CD4-positive, alpha-beta T cell treated with Interleukin-17A for 4 hours (primary cell): ENCODE measurements at places on chromosomes 6 and 20.

DNA sequence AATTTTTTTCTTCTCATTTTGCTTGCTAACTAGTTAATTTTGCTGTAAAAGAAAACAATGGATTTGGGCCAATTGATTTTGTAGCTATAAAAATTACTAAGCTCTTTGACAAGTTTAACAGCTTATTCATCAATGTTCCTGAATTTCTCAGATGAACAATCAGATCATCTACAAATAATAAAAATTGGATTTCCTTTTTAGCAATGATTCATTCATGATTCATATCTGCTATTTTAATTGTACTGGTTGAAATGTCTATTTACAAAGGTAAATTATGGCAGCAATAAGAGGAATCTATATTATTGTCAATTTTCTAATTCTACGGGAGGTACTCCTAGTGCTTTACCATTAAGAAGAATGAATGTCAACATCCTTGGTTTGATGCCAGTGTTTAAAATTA is 178.8 kb upstream of the BTBD3 start:
- no peak for DNase-seq

- DNase-seq: no peak
Measured at GRCh38 chr6:142523515-142524375, 221.9 kb downstream of the ADGRG6 start.

GRCh38 chr20:62945771-62946339 is 6.7 kb upstream of the SLC17A9 start:
- DNase-seq: no peak

DNA sequence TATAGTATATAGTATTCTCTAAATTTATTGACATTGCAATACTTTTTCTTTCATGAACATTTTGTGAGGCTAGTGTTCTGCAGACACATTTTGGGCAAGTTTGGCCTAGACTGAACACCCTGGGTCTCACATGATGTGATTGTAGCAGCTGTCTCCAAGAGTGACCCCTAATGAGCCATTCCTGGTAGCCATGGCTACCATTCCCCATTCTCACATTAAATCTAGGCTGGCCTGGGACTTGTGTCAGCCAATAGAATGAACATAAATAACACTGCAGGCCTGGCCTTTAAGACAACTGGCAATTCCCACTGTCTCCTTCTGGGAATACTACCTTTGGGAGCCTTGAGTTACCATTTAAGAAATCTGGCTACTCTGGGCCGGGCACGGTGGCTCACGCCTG is 38.0 kb upstream of the TASP1 start:
- no peak for DNase-seq

DNA sequence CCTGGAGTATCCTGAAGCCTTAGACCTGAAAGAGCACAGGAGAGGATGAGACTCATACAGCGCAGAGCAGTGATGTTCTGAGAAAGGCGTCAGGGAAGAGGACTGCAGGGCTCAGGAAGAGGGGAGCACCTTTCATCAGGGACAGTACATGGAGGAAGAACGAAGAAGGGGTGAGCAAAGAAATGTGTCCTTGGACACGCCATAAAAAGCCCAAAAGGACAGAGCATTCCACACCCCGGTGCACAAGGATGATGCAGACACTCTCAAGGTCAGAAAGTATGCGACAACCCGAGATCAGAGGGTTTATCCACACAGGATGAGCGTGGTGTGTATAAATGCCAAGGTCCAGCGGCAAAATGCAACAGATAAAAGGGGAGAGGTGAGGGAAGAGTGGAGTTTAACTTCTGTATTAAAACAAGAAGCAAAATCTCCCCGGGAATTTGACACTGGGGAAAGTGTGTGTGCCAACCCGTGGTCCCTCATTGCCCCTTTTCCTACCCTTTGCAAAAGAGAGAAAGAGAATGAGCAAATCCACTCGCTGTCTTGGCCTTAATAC is 64.4 kb downstream of the SLC23A2 start:
- no peak for DNase-seq

DNA sequence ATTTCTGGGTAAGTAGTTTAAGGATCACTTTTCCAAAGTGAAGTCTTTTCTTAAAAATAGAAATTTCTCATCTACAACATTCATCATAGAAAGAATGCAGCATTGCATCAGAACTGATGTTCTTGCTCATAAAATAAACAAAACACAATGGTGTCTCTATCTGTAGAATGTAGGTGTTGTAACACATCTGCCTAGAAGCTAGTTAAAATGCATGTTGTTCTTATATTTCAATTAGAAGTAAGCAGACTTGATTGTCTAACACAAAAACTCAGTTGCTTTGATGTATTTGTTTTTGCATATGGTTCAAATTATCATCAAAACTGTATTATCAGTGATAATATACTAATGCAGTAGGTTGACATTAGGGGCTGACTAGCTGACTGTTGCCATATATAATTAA is 654.7 kb upstream of the FLRT3 start:
- DNase-seq: no peak

GRCh38 chr20:56788671-56789610 is 159.8 kb downstream of the TFAP2C start:
- DNase-seq: no peak

- peak; percentile 35 for DNase-seq
Measured at GRCh38 chr6:26033941-26034354, 53.3 kb upstream of the HFE start.

- DNase-seq: no peak
Measured at GRCh38 chr6:31152781-31153180, 4.8 kb downstream of the CCHCR1 start.

DNA sequence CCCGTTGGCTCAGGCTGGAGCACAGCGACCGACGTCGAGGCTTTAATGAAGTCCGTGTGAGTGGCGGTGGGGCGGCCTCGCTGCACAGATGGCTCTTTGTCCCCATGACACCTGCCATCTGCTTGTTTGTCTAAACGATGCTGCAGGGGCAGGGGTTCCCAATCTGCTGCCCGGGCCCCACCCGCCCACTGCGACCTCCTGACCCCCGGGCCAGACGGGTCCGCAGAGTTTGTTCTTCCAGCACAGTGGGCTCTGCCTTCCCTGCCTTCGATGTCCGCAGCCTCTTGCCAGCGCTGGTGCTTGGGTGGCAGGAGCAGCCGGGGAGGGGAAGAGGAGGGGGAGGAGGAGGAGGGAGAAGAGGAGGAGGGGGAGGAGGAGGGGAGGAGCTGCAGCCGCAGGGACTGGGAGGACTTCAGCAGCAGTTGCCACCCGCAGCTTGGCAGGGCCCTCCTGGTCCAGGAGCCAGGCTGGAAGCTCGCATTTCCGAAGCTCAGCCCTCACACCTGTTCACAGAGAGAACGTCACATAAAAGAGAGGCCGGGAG is 210.0 kb downstream of the DLL1 start:
- no peak for DNase-seq

DNA sequence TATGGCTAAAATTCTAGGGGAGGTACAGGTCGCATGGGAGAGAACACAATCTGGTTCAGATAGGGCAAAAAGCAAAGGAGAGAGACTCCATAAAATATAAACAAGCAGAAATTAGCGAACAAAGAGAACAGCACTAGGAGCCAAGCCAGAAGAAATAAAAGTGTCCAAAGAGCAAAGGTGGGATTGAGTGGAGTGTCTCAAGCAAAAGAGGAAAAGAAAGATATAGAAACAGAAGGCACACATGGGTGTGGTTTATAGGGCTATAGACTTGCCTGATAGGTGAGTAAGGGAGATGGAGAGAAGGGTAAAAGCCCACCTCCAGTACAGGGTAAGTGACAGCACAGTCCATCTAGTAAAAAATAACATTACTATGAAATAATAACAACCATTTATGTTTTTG is 36.5 kb upstream of the IRAK1BP1 start:
- DNase-seq: no peak

GRCh38 chr6:108097882-108098281 is 23.3 kb upstream of the OSTM1 start:
- DNase-seq: no peak

DNA sequence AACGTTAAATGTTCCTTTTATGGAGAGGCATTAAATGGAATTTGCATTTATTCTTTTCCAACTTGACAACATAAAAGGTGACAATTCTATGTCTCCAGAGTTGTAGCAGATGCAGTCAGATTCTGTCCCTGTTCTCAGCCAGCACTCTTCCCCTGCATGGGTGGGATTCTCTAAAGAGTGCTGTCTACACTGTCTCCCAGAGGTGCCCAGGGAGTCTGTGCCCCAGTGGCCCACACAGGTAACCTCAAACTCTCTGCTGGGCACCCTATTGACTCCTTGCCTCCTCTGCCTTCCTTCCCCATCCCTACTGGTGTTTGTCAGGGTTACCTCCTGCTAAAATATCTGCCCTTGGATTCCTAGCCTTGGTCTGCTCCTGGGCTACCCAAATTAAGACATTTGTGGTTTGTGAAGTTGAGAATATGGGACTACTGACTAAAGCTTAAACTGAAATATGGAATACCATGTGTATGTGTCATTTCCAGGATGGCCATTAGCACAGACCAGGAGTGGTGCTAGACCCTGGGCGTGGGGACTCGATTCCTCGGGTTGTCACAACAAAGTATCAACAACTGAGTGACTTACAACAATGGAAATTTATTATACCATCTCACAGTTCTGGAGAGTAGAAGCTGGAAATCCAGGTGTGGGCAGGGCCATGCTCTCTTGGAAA is 284.7 kb downstream of the CDH26 start:
- no peak for DNase-seq

GRCh38 chr20:57782631-57783041 is 72.8 kb upstream of the PMEPA1 start:
- DNase-seq: no peak

DNA sequence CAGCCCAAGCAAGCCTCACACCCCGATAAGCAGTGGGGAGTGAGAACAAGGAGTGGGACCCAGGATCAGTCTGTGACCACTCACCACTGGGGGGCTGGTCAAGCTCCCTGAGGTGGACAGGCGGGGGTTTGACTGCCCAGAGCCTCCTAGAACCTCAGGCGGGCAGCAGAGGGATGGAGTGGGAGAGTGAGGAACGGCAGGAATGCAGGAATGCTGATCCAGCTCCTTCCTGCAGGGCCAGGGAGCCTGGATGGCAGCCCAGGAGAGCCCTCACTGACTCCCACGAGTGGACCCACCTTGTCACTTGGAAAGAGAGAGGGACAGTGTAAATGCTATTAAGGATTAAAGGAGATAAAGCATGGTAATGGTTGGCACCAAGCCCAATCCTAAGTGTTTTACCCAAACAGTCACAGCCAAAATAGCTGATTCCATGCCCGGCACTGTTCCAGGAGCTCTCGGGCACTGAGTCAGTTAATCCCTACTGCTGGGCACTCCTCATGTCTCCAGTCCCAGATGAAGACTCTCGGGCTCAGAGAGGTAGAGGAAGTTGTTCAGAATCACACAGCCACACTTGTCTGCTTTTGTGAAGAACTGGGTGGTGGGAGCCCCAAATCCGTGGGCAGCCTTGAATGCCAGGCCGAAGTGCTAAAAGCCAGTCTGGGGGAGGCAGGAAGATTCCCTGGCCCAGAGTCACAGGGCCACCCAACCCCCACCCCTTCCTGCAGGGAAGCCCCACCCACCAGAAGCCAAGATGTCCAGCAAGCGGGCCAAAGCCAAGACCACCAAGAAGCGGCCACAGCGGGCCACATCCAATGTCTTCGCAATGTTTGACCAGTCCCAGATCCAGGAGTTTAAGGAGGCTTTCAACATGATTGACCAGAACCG is 3.1 kb downstream of the MYL9 start:
- DNase-seq: no peak

- no peak for DNase-seq
Measured at GRCh38 chr20:16020971-16021370, 552.3 kb downstream of the KIF16B start.

GRCh38 chr6:42387336-42387735 is 64.4 kb downstream of the TRERF1 start:
- peak; percentile 62 for DNase-seq

- no peak for DNase-seq
Measured at GRCh38 chr20:5767493-5768098, 17.4 kb downstream of the SHLD1 start.

DNA sequence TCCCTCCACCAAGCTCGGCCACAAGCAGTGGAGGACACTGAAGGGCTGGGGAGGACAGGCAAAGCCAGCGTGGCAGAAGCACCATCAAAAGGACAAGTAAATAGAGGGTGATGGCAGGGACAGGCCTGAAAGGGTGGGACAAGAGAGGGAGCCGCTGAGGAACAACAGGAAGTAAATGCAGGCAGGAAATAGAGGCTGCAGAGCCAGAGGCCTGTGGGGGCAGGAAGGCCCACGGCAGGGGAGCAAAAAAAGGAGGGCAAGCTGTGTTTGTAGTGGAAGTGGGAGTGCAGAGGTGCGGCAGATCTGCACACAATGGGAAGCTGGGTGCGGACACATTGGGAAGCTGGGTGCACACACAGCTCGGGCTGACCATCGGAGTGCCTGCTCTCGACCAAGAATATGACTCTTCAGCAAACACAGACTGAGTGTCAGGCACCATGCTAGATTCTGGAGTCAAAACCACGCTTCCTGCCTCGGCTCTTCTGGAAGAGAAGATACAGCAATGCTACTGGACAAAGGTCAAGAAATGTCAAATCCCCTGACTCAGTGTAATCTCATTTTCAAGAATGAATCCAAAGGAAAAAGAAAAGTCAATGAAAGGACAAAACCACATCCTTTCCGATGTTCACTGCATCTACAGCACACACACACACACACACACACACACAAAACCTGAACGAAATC is 40.4 kb upstream of the RAB22A start:
- DNase-seq: no peak

DNA sequence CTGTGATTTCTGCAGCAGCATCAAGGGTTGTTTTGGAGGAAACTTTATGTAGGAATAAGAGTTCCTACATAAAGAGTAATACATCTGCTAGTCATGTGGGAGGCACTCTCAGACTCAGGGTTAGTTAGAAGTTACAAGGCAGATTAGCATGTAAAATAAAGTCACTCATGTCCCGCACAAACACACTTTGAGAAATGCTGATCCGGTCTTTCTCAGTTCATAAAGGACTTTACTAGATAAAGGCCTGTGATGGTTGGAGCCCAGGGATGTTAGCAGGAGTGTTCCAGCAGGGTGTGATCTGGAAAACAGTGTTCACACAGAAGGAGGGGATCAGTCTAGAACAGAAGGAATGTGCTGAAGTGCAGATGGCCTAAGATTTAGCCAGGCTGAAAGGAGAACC is 33.1 kb upstream of the NOP56 start:
- no peak for DNase-seq

- no peak for DNase-seq
Measured at GRCh38 chr6:103707596-103708325, 1152.0 kb downstream of the HACE1 start.

DNA sequence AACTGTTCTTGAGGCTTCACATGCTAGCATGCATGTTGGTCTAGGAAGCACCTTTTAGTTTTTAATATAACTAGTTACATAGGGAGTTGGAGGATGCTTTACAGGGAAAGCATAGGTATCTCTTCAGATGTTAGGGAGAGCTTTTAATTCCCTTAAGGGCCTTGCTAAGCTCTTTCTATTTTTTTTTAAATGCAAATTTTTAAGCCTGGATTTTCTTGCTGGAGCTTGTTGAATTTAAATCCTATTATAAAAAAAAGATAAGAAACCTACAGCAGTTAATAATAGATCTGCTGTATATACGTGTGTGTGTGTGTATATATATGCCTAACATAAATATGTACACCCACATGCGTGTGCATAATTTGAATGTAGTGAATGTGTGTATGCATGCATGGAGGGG is 79.0 kb downstream of the FIG4 start:
- no peak for DNase-seq

GRCh38 chr6:26097268-26097875 is 10.1 kb downstream of the HFE start:
- DNase-seq: peak; percentile 76

GRCh38 chr6:47202644-47203205 is 107.0 kb downstream of the TNFRSF21 start:
- no peak for DNase-seq

GRCh38 chr6:147707524-147707923 is 199.0 kb downstream of the SAMD5 start:
- DNase-seq: no peak

GRCh38 chr6:149614337-149614736 is 34.2 kb downstream of the KATNA1 start:
- DNase-seq: no peak
